ENCODE measurements at places on chromosomes 2 and 18.

DNA sequence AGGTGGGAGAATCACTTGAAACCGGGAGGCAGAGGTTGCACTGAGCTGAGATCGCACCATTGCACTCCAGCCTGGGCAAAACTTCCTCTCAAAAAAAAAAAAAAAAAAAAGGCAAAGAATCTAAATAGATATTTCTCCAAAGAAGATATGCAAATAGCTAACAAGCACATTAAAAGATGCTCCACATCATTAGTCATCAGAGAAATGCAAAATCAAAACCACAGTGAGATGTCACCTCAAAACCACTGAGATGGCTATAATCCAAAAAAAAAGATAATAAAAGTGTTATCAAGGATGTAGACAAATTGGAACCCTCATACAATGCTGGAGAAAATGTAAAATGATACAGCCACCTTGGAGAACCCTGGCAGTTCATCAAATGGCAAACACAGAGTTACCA, 8.4 kb downstream of the ST8SIA5 start:
- no peak for DNase-seq

- DNase-seq, result no peak
Measured at GRCh38 chr2:115782286-115782685, 1339.8 kb downstream of the DPP10 start.

GRCh38 chr2:152015552-152015951, 83.3 kb downstream of the CACNB4 start:
- DNase-seq, result no peak

GRCh38 chr2:198213253-198213652, 408.9 kb downstream of the PLCL1 start:
- DNase-seq, result no peak

DNA sequence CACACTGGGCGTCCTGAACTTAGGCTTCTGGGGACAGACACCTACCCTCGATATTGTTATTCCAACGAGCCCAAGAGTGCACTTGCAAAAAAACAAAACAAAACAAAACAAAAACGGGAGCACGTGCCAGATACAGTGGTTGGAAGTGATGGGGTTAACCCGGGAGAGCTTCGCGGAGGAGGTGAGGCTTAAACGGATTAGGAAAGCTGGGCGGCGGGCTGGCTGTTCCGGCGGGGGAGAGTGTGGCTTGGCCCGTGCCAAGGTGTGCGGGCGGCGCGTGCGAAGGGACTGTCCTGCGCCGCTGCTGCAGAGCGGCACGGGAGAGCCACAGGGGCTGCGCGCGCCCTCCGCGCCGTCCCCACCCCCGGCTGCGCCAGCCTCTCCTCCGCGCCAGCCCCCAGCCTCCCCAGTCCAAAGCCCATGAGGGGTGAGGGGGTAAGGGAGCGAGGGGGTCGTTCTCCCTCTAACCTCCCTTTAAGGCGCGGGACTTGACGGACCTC, 1.5 kb upstream of the SLC30A3 start:
- no peak for DNase-seq

- DNase-seq, result no peak
Measured at GRCh38 chr2:72727356-72727755, 98.5 kb downstream of the EXOC6B start.

GRCh38 chr18:27845897-27846296, 331.0 kb downstream of the CDH2 start:
- DNase-seq, result no peak

GRCh38 chr18:25001803-25002202, 350.2 kb downstream of the ZNF521 start:
- no peak for DNase-seq

DNA sequence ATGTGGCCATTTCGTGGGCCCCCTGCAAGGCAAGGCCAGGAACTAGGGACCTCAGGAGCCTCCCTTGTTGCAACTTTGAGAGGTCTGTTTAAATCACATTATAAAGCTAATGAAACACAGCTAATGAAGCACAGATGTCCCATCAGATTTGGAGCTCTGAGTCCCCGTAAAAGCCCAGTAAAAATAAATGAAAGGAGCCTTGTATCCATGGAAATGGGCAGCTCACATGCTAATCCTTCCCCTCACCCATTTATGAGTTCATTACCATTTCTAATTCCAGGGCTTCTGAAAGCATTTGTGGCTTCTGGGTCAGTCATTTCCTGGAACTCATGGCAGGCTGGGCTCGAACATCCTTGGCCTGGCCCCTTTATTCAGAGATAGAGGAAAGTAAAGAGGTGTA, 274.8 kb downstream of the SS18 start:
- no peak for DNase-seq

GRCh38 chr2:64748561-64748960, 94.8 kb upstream of the SERTAD2 start:
- no peak for DNase-seq

DNA sequence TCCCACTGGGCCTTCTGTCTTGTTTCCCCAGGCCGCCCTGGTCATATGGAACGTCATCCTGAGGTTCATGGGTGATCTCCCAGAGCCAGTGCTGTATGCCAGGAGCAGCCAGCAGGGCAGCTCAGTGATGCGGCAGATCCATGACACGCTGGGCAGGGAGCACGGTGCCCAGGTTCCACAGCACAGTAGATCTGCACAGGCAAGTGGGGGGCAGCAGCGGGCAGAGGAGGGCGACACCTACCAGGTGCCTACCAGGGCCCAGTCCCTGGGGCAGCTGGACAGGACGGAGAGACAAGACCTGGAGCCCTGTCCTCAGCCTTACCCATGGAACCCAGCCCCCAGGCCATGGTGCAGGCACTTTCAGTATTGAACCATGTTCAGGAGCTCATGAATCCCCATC, 36.1 kb upstream of the GPR17 start:
- DNase-seq, result no peak

DNA sequence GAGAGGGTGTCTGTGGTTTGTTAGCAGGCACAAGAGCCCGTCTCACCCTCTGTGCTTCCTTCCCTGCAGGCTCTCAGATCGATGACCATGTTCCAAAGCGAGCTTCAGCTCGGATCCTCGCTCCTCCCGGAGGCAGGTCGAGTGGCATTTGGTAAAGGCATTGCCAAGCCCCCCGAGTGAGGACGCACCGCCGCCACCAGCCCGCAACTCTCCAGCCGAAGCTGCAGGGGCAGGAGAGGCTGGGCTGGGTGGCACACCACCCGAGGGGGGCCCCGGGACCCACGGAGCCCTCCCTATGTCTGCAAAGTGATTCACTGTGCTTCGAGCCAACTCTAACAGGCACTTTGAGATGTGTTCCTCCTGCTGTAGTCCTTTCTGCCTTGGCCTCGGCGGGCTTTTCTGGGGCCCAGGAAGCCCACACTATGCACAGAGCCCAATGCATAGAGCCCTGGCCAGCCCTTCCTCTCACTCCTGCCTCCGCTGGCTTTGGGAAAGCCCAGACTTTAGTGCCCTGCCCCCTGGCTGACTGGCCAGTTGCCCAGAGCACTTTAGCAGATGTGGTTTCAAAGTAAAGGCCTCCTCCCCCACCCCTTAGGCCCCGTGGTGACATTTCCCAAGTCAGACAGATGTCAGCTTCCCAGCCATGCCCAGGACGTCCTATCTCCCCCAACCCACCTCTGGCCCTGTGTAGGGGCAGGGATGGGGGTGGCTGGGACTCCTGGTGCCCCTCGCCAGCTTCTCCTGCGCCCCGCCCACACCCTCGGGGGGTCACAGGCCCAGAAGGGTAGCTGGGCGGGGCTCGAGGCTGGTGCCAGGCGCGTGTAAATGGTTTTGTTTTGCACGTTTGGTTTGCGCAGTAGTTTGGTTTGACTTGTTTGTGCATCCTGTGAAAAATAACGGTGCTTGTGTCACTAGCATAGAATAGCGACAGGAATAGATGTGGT, 23.3 kb upstream of the MAPRE3 start:
- no peak for DNase-seq

DNA sequence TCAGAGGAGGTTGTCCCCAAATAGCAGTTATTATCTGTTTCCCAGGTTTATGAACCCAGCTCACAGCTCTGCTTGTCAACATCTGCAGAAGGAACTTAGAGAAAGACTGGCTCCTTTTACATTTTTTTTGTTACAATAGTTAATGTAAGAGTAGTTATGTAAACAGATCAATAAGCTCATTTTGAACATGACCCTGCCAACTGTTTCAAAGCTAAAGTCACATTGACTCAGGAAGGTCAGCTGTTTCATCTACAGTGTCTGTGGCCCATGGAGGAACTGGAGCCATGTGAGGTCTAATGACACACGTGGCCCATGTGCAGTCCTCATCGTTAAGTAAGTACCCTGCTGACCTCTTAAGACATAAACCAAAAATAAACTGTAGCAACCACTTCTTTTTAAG, 97.1 kb downstream of the SH3RF3 start:
- DNase-seq, result peak; percentile 22

GRCh38 chr2:49113046-49113445, 41.3 kb downstream of the FSHR start:
- no peak for DNase-seq

DNA sequence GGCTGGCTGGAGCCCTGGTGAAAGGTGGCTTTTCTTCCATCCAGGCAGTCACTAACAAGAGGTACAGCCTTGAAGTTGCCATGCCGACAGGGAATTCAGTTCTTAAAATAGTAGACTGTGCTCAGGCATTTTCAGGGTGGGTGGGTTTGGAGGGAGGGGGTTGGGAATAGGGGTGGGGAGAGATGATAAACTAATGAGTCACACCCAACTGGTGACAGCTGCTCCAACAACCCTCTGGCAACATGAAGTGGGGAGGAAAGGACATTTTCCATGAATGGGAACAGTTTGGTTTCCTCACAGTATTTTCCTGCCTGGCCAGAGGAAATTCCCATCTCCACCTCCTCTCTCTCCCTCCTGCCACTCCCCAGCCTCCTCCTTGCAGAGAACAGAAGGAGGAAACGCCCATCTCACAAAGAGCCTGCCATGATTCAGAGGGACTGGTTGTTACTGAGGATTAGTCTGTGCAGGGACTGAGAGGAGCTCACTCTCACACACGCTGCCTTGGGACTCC, 113.0 kb upstream of the SLC1A4 start:
- DNase-seq, result no peak

DNA sequence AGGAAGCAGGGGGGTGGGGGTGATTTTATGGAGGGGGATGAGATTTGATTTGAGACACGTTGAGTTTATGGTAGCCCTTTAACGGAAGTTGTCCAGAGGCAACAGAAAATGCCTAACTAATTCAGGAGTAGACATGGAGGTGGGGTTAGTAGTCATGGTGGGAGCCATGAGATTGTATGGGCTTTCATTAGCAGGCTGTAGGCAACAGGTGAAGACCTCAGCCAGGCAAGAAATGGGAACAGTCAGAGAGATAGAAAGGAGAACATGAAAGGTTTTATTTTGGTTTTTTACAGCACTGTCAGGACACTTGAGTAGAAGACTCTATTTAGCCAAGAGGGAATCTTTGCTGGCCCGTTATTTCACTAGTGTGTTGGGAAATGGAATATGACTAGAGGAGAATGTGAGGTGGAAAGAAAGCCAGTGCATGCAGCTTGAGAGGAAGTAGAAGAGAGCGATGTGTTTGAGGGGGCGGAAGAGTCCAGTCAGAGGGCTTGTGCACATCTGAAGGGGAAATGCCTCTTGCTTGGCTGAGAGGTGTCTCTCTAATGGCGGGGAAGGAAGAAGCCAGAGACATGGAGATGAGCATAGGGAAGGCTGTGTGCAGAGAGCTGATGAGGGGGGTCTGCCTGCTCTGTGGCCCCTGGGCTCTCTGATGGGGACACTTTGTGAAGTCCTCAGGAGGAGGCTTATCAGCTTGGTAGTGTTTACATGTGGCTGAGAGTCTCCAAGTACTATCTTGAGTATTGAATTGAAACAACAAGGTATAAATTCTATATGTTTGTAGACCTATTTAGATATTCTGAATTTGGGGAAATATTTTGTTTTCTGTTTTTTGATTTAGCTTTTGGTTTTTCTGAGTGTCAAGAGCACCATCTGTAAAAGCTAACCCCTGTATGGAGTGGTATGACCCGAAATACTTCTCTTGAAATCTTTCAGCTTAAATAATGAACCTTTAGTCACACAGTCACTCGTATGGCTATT, 66.9 kb upstream of the ITM2C start:
- DNase-seq, result peak; percentile 16

DNA sequence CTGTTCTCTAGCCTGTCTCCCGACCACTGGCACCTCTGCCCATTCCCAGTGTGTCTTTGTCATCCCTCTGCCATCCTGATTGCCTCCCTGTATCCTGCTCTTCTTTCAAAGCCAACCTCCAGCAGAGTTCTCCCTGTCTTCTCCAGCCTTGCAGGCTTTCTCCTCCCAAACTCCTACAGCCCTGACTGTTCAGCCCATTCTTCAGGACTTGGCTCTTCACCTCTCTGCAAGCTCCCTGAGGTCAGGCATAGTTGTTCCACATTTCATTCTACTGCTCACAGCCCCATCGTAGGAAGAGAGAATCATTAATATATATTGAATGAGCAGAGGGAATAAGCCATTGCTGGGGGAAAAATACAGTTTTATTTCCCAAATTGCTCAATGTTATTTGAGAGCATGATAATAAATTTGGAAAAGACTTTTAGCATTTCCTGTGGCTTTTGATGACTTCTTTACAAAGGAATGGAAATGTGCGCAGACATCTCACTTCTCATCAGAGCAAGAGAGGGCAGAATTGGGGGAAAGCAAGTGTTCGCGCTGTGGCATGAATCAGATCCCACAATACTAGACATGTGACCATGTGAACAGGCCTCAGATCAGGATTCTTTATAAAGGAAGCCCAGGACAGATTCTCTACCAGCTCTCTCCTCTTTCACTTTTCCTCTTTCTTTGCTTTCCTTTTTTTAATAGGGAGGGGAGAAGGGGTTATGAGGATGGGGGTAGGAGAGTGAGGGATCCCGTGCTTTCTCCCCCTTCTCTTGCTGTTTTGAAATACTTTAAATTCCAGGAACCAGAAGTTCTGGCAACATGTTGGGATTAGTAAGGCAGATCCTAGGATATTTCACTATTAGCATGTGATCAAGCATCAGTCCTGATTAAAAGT, 37.4 kb downstream of the EPAS1 start:
- no peak for DNase-seq

DNA sequence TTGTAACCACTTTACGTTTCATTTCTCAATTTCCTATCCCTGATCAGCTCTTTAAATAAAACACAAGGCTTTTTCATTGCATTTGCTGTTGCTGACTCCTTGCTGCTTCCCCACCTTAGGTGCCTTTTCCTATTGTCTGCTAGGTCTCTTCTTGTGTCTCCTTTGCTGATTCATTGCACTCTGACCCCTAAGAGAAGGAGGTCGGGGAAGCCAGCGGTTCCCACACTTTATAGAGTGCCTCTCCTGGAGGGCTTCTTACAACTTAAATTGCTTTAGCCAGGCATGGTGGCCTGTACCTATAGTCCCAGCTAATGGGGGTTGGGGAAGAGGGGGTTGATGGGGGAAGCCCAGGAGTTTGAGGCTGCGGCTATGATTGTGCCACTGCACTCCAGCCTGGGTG, 495.0 kb downstream of the DLGAP1 start:
- DNase-seq, result no peak

All from CD4-positive, alpha-beta T cell treated with Interferon gamma for 1 hour (primary cell).